Muscle of arm (tissue), 14 donors: ENCODE measurements at places on chromosomes 4 and X.
A peak's percentile ranks its signal among the peaks of the same experiment; 100 is the strongest.

GRCh38 chrX:42869659-42870476 lies 91.9 kb upstream of the PPP1R2C start:
- no peak for DNase-seq

GRCh38 chr4:17945303-17945702 lies 76.3 kb downstream of the LCORL start:
- no peak for DNase-seq

DNA sequence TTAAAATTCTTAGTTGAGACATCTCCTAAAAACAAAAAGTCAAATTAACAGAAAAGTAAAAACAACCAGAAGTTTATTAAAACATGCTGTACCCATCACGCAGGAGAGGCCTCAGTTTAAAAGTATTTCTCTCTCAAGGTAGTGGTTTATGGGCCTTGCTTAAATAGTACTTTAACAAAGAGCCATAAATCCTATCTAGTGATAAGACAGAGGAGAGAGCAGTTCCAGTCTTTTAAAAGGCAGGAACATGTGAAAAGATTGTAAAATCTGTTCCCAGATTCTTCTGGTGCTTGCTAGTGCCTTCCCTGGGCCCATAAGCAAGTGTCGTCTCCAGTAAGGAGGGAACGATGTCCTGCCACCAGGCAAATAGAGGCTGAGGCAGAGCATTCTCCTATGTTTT lies 476.3 kb upstream of the ADGRL3 start:
- DNase-seq, result no peak

DNA sequence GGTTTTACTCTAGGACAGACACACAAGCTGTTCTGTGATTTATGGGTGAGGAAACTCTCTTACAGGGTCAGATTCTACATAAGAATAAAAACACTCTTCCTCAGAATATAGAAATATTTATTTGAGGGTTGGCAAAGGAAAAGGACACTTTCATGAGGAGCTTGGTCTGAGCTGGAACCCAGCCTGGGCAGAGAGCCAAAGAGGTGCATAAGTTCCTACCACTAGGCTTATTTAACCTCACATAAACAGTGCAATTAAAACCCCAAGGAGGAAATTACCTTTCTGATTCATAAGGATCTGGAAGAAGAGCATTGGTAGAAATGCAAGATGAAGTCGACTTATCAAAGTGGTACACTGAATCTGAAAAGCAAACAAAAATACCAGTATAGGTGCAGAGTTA lies 32.9 kb downstream of the SETD7 start:
- no peak for DNase-seq

DNA sequence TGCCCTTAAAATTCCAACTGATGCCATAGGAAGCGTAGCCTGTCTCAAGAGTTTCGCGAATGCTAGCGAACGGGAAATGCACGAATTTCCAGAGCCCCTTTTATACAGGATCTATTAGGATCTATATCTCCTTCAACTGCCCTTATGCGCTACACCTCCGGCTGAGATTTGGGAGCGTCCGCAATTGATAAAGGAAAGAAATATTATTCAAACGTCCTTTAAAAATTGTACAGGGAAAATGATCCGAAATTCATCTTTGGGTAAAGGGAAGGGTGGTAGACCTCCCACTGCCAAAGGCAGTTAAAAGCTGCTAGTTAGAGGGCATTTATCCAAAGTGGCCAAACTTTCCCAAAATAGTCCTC lies 609 bp downstream of the NR3C2 start:
- no peak for DNase-seq

- DNase-seq, result no peak
These were observed 72.1 kb downstream of the HTRA3 start for GRCh38 chr4:8341691-8342090.

GRCh38 chr4:76950956-76951671 lies 1.6 kb downstream of the SEPTIN11 start:
- no peak for DNase-seq

DNA sequence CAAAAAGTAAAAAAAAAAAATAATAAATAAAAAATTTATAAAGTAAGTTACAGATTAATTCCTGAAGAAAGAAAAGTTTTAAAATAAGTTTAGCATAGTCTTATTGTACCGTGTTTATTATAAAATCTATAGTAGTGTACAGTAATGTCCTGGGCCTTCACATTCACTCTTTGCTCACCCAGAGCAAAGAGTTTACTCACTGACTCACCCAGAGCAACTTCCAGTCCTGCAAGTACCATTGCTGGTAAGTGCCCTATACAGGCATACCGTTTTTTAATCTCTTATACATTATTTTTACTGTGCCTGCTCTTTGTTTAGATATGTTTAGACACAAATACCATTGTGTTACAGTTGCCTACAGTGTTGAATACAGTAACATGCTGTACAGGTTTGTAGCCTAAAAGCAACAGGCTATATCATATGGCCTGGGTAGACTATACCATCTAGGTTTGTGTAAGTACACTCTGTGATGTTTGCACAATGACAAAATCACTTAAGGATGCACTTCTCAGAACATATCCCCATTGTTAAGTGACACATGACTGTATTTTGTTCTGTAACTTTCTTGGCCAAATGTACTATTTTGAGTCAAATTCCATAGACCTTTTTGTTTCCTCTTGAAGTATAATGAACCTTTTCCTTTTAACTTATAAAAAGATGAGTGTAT lies 199.0 kb upstream of the NUDT6 start:
- DNase-seq, result no peak

- DNase-seq, result no peak
These were observed 890.7 kb upstream of the INTU start for GRCh38 chr4:126742048-126742447.

GRCh38 chrX:49656533-49656932 lies 39.3 kb downstream of the PAGE1 start:
- no peak for DNase-seq

- DNase-seq, result no peak
These were observed 22.2 kb upstream of the CXXC4 start for GRCh38 chr4:104516884-104517283.

DNA sequence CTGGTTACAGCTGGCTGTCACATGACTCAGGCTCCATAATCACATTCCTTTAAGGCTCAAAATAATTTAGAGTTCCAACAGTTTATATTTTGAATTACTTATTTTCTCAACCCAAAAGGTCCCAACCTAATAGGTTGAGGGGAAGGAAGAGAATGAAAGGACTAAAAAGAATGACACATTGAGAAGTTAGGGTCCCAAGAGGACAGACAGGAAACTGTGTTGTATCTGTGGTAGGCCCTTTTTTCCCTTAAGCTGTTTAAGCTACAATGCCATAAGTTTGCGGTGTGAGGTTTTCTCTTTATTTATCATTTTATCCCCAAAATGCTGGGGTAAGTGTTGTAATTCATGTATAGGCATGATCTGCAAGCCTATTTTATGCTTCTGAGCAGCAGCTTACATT lies 290.2 kb downstream of the ZNF674 start:
- no peak for DNase-seq

DNA sequence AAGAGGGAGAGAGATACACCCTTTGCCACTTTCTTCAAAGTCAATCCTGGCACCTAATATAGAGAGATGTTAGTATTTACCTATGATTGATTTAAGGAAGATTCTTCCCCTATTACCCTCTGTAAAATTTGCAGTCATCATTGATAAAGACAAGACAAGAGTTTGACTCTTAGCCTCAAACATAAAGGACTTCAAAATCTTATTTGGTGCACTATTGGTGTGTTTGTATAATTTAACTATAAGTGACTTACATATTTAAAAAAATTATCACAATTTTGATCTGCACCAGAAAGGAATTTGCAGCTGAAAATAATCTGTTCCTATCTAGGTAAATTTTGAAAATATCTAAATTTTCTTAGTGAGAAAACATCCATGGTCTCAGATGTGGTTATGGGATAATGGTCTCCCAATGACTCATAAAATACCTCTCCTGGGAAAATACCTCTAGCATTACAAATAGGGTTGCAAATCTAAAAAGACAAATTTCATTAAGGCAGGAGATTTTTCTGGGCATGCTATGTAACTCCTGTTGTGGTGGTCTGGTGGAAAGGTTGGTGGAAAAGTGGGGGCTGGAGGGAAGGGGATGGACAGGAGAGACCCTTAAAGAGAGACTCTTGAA lies 173.6 kb upstream of the MED14 start:
- no peak for DNase-seq

GRCh38 chr4:186486172-186486571 lies 69.2 kb downstream of the MTNR1A start:
- peak; percentile 29 for DNase-seq

- peak; percentile 11 for DNase-seq
These were observed 10.5 kb downstream of the PTTG2 start for GRCh38 chr4:37970702-37971101.
